ENCODE measurements at places on chromosomes 1 and 21. TPM values are rescaled to one million over a fixed set of nuclear protein-coding genes. Genes with fewer than 3 reads are reported as not detected.

GRCh38 chr1:62746809-62747138, 37.2 kb upstream of the ATG4C start:
- no peak for DNase-seq

DNA sequence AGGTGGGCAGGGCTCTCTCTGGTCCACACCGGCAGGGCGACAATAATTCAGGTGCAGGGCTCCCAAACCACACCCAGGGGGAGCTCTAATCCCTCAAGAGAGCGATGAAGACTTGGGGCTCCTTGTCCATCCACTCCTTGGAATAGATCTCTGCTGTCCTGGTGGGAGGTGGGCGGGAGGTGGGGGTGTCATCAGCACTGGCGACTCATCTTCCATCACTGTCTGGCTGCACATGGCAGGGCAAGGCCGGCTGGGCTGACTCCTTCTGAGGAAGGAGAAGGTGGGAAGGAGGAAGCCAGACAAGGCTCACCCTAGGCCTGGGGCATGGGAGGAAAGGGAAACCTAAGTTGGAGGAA, 29.3 kb downstream of the TNNT2 start:
- no peak for DNase-seq

DNA sequence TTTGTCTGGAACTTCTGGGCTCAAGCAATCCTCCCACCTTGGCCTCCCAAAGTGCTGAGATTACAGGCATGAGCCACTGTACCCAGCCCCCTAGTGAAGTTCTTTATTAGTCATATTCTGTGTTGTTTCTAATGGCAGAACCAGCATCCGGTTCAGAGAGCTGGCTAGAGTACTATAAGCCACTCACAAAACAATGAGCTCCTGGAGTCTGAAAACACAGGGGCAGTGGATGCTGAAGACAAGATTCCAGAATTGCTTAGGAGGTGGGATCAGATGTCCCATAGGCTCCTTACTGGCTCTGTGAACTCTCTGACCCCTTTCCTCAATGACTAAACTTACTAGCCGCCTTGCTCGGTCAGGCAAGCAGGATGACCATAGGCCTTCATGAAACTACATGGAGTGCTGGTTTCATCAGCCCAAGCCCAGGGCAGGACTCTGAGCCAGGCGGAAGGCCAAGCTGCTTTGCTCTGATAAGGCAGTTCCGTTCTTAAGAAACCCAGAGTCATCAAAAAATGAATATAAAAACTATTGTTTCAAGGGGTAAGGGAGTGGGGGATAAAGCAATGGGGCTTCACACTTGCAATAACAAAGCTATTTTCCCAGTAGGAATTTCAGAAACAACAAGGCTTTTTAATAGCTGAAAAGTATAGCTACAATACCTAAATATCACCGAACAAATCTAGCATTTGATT, 8.1 kb downstream of the MTHFR start:
- peak; percentile 96 for DNase-seq

DNA sequence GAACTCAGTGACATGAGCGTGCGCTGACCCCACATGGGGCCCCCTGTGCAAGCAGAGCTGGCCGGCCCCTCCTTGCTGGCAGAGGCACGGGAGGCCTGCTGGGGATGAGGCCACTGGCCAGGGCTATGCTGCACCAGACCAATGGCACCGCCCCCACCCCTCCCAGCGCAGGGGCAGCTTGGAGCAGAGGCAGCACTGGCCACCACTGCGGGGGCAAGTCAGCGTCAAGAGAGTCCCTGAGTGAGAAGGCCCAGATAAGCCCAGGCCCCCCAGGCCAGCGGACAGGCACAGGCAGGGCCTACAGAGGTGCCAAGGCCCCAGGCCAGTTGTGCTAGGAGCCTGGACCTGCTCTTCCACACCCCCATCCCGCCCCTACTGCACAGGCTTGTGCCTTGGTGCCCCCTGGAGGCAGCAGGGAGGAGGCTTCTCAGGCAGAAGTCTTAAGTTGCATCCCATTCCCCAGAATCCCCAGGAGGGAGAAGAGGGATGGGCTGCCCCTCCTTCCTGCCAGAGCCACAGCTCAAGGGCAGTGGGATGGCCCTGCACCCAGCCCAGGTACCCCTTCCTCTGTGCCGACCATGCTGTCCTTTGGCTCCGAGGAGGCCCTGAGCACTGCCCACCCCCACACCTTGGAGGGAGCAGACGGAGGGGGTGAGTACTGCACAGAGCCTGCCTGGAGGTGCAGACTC, 35.8 kb downstream of the EPHX1 start:
- peak; percentile 55 for DNase-seq

GRCh38 chr1:216824511-216824910, 101.3 kb upstream of the ESRRG start:
- DNase-seq = no peak

The UBE2U gene
- not detected for total RNA-seq

GRCh38 chr1:222643606-222643937, 25.7 kb downstream of the MIA3 start:
- DNase-seq = no peak

DNA sequence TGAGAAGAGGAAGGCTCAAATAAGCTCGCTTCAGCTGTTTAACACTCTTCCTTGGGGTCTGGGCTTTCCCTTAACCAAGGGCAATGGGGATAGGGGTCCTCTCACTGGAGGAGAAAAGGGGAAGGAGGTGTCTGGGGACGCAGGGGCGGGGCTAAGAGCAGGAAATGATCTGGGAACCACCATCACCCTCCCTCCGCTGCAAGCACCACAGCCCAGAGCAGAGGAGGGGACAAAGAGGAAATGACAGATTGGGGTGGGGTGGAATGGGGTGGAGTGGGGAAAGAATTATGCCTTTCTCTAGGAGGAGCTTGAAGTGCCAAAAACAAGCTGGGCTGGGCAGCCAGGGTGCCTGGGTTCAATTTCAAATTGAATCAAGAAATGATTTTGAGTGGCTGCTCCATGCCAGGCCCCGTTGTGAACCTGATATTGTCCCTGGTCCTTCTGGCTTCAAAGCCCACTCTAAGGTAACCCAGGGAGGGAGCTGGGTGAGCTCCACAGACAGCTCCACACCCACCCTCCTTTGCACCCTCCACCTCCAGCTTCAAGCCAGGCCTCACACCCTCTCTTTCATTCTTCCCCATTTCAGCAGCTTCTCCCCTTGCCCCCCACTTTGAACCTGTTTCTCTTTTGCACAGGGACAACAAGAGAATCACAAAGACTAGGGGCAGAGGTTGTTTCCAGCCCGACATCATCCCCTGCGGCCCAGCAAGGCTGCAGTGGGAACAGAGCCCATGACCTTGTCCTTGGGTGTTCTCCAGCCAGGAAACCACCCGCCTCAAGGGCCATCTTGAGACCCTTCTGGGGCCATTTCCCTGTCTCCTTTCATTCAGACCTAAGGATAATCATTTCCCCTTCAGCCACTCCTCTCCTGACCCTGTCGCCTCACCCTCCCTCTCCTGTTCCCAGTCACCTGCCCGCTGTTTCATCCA, 1.1 kb downstream of the ARHGAP30 start:
- no peak for DNase-seq

GRCh38 chr1:58466630-58467241, 79.8 kb downstream of the OMA1 start:
- no peak for DNase-seq

DNA sequence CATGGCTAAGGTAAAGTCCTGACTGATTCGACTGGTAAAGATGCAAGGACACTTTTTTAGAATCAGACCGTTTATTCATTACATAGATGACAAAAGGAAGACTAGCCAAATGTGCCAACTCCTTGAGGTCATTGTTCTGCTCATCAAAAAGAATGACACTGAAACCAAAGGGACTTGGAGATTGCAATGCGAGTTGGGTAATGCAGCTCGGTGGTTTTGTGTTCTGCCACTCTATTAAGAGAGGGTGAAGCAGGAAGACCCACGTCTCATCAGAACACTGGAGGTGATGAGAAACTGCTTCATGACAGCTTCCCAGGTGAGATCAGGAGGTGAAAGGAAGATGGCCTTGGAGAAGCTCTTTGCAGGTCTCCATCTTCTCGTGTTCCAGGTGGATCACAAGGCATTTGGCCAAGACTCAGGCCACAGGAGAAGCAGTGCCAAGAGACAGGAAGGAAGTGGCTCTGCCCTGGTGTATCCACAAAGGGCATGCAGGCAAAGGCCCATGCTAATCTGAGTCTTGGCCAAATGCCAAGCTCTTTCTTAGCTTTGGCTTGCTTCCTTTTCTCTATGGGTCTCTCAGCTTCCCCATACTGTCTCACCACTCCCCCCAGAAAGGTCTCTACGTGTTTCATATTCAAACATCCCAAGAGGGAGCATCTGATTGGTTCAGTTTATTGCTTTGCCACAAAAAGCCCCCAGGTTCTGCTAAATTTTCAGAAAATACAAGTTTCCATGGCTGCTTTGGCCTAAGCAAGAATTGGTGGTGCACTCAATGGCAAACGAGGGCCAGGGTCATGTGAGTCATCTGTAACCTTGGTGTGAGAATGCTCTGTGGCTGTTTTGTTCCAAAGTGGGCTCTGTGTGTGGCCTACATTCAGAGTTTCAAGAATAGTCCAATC, 5.7 kb upstream of the CCT8 start:
- DNase-seq = peak; percentile 35

DNA sequence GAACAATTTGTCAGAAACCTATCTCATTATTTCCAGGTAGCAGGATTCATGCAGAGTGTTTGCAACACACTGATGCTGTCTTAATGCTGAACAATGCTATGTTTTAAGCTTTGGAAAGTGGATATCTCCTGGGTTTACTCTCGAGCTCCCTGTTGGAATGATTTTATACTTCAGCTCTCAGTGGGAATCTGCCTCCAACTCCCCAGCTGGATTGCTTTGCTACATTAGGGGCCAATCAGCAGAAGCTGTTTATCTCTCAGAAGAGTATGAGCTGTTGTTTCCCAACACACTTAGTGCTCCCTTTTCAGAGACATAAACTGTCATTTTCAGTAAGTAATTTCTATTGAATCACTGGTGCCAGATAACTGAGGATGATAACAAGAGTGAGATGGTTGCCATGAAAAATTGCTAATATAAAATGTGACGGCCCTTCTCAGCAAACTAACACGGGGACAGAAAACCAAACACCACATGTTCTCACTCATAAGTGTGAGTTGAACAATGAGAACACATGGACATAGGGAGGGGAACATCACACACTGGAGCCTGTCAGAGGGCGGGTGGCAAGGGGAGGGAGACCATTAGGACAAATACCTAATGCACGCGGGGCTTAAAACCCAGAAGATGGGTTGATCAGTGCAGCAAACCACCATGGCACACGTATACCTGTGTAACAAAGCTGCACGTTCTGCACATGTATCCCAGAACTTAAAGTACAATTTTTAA, 265.9 kb upstream of the RUNX1 start:
- no peak for DNase-seq

The ESPN gene
- total RNA-seq = 1.3 TPM

The SPOCD1 gene
- 4.0 TPM for total RNA-seq

- no peak for DNase-seq
Measured at GRCh38 chr1:186793582-186793927, 35.2 kb upstream of the PLA2G4A start.

The GRIK3 gene
- not detected for total RNA-seq

GRCh38 chr1:248155927-248156326, 11.0 kb downstream of the OR2M5 start:
- DNase-seq = no peak

The CLDN17 gene
- not detected for total RNA-seq

- DNase-seq = no peak
Measured at GRCh38 chr1:93702111-93702827, 20.6 kb upstream of the BCAR3 start.

The UBR4 gene
- 74.1 TPM for total RNA-seq

DNA sequence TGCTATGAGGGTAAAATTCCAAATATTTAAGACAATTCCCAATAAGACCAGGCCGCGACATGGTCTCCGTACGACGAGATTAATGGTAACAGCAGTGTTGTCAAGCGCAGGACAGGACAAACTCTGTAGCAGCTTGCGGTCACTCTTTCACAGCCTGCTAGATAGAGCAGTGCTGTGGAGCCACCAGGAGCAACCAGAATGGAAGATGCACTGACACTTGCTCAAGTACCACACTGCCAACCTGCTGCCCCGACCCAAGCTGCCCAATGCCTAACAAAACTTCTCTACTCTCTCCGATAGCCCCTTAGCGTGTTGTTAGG, 636 bp downstream of the WARS2 start:
- DNase-seq = no peak

DNA sequence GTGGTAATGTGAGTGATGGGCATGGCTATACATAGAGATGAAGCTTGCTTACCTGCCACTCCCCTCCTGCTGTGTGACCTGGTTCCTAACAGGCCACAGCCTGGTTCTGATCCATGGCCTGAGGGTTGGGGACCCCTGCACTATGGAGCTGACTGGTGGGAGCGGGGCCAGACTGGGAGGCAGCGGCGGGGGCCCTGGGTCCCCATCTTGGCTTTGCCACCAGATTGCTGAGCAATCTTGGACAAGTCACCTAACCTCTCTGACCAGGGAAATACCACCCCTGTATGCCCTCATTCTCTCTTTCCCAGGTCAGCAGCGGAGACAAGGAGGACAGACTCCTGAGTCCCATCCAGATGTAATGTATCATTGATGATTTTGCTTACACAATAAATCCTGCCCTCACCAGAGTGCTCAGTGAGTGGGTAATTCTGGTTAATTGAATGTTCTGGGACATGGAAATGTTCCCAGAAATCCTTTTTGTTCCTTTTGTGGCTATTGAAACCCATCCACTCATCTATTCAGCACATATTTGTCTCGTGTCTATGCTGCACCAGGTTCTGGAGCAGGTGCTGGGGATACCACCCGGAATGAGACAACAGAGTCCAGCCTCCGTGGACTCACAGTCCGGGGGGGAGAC, 4.1 kb upstream of the ARHGEF10L start:
- no peak for DNase-seq

DNA sequence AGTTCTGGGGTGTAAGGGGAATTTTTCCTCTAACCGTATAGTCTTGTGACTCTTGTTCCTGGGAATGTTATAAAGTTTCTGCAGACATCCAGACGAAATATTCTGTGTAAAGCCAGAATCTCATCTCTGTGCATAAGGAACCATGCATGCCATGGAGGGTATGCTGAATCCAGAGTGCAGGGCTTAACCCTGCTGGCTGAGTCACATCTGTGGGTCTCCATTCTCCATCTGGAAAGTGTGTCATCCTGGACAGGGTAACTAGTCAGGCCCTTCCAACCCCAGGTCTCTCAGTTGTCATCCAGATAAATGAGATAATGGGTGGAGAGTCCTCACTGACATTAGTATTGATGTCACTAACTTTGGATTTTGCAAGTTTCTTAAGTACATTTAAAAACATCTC, 48.8 kb downstream of the ATP5PO start:
- no peak for DNase-seq

GRCh38 chr1:58882322-58882948, 98.6 kb upstream of the JUN start:
- DNase-seq = no peak

The GCSAML gene
- total RNA-seq = not detected

DNA sequence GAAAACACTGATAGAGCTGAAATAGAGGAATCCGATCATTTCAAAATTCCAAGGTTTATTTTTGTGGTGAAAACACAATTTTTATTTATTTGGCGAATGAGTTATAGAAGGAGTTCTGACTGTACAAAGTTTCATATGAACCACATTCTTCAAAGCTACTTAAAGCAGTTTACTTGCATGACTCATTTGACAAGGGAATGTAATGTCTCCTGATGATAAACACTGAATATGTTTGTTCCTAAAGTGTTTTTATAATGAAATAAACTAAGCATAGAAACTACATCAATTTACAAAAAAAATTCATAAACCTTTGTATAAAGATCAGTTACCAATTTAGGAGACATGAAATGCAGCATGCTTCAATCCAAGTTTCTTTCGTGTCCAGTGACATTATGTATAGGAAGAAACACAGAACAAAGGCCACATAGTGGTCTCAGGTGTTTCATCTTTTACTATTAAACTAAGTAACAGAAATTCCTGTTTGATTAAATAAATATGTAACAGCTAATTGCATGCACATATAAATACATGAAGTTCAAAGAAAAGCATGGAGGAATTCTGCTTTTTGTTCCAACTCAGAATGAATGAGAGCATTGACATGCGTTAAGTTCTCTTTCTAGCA, 2.5 kb downstream of the PRKACB start:
- no peak for DNase-seq

Measured in dermis microvascular lymphatic vessel endothelial cell (primary cell).